ENCODE measurements at places on chromosomes 4 and X.
A peak's percentile ranks its signal among the peaks of the same experiment; 100 is the strongest.

GRCh38 chrX:37976153-37976552 lies 30.2 kb upstream of the SYTL5 start:
- DNase-seq = no peak

DNA sequence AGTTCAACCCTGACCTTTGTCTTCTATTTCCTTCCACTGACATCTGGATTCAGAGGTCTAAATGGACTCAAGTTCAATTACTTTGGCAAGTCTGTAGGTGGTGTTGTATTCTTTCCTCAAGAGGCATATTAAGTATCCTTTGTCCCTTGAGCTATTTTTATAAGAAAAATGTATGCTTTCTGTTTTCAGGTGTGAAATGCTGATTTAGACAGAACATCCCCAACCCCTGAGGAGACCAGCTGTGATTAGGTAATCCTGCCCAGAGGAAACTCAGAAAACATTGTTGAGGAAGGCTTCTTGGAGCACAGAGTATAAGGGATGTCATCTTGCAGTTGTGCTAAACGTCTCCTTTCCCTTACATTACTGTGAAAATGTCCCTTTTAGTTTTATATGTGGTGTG lies 46.6 kb upstream of the EGFL6 start:
- DNase-seq = no peak

GRCh38 chr4:8695237-8696219 lies 103.0 kb downstream of the CPZ start:
- DNase-seq = no peak

- no peak for DNase-seq
Measured at GRCh38 chr4:56863441-56864139, 42.1 kb upstream of the SPINK2 start.

DNA sequence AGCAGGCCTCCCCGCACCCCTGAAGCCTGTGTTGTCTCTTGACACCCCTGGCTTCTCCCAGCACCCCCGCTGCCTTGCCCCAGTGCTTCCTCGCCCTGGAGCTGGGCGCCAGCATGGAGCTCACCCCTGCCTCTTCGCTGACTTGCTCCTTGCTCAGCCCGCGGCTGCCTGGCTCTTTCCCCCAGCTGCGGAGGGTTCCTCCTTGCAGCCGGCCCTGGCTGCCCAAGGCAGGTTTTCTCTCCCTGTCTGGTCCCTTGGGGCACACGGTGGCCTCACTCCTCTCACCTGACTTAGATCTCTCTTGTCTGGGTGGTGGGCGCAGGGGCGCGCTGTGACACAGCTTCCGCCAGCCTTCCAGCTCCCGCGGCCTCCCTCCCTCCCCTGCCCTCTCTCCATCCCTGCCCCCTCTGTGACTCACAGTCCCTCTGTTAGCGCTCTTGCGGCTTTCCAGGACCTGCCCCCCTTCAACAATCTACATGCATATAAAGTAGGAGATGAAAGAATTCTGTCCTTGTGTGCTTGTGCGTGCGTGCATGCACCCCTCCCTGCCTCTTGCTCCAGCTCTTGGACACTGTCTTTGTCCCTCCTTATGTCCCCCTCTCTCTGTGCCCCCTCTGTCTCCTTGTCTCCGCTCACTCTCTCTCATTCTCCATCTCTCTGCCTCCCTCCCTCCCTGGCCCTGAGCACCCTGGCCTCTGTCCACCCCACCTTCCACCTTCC lies 2.2 kb downstream of the PLXNB3 start:
- DNase-seq = no peak

GRCh38 chr4:22093126-22093525 lies 144.6 kb upstream of the KCNIP4 start:
- DNase-seq = no peak

DNA sequence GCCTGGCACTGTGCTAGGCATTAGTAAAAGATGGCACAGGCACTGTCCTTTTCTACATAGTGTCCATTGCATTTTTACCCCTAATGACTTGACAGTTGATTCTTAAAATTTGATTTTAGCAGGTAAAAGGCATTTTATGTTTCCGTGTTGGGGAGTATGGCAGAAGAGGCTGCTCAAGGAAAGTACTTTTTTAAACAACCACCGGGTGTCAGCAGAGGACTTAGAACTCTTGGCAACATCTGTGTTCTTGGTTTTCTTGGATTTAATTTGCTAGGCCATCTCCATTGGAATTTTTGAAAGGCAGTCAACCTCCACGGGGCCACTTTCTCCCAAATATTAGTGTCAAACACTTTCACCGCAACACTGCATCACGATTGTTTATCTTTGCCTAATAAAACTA lies 102.9 kb downstream of the TSPAN7 start:
- DNase-seq = no peak

DNA sequence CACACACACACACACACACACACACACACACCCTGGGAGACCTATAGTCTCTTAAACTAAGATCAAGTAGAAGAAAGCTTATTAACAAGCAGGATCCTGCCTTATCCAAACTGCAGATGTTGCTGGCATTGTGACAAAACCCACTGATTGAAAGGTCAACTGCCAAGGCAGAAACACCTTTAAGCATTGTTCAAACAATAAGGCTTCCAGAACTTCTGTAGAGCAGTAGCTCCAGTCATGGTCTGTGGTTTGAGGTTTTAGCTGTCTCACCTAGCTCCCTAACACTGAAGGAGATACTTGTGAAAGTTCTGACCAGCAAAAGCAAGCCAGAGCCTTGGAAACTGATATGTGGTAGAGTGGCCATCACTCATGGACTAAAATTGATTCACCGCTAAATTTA lies 59.8 kb downstream of the PTCHD1 start:
- DNase-seq = no peak

GRCh38 chr4:145863191-145863590 lies 75.4 kb downstream of the ZNF827 start:
- DNase-seq = no peak

DNA sequence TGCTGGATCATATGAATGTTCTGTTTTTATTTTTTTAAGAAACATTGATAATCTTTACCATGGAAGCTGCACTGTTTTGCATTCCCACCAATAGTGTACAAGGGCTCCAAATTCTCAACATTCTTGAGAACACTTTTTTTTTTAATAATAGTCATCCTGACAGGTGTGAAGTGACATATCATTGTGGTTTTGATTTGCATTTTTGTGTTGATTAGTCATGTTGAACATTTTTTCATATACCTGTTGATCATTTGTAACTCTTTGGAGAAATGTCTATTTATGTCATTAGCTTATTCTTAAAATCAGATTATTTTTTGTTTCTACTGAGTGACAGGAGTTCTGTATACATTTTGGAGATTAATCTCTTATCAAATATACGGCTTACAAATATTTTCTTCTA lies 408.5 kb downstream of the GLUD2 start:
- no peak for DNase-seq

DNA sequence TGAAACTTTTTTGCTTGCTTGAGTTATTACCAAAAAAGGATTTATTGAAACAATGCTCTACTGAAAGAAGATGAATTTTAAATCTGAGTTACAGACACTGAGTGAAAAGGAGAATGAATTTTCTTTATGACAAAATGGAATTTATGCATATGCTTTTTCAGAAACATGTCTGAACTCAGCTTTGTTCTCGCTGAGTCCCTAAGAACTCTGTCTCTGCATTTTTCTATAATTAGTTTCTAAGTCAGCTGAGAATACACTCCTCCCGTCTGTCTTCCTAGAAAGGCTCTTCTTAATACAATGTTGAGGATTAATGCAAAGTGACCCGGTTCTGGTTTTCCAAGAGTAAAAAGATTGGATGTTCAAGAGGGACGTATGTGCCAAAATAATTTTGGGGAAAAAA lies 463.5 kb downstream of the NKX6-1 start:
- DNase-seq = no peak

DNA sequence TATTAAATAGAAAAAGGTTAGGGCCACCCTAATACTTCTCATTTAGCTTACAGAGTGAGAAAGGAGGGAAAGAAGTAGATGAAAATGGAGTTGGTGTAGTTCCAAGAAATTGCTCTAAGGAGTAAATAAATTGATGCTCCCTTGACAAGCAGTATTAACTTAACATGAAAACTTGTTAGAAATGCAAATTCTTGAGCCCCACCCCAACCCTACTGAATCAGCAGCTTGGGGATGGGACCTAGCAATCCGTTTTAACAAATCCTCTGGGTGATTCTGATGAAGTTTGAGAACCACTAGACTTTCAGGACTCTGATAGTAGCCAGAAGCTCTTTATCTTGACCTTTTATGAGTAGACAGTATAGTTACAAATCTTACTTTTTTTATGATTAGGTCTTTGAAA lies 74.8 kb downstream of the STIM2 start:
- DNase-seq = no peak

GRCh38 chr4:9384126-9384525 lies 21.2 kb downstream of the USP17L30 start:
- DNase-seq = no peak

DNA sequence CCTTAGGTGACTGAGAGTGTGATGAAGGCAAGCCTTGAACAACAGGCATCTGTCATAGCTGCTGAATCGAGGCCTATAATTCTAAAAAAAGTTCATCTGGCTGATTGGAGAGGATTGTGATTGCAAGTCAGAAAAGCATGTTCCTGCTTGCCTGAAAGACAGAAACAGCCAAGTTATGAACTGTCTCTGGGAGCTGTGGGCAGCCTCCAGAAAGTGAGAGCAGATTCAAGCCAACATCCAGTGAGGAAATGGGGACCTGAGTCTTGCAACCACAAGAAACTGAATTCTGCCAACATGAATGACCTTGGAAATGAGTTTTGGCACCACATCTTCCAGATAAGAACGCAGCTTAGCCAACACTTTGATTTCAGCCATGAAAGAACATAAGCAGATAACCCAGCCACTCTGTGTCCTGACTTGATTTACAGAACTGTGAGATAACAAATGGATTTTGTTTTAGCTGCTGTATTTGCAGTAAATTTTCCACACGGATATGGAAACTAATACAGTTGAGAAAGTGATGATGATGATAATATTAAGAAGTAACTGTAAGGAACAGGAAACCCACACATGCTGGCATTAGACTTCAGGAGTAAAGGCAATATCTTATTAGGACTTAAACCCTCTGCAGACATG lies 240.3 kb upstream of the NDST3 start:
- no peak for DNase-seq

DNA sequence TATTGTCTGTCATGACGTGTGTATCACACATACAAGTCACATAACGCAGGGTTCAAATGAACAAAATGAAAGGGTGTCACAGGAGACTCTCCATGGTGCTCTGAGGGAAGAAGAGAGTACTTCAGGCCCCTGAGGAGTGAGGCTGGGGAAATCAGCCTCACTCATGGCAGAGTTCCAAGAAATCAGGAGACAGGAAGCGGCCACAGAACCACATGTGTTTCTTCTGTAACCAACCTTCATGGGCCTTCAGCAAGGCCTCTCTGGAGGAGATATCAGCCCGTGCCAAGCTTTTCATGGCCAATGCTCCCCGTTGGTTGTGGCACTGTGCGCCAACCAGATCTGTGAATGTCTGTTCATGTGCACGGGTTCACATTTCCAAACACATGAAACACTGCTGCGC lies 76.0 kb downstream of the NAT8L start:
- no peak for DNase-seq

DNA sequence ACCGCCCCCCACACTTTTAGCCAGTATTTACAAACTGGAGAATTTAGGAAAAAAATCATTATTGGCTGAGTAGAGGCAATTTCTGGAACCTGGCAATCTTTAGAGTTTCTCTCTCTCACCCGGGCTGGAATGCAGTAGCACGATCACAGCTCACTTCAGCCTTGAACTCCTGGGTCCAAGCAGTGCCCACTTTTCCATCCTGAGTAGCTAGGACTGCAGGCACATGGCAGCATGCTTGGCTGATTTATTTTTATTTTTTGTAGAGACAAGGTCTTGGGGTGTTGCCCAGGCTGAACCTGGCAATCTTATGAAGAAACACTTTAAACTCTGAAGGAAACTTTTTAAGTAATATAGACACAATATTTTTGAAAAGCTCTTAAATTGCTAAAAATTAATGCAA lies 120.1 kb downstream of the AFF1 start:
- DNase-seq = no peak

- no peak for DNase-seq
Measured at GRCh38 chr4:26407476-26407875, 82.8 kb downstream of the CCKAR start.

- peak; percentile 11 for DNase-seq
Measured at GRCh38 chr4:184329659-184330400, 112.2 kb upstream of the ENPP6 start.

DNA sequence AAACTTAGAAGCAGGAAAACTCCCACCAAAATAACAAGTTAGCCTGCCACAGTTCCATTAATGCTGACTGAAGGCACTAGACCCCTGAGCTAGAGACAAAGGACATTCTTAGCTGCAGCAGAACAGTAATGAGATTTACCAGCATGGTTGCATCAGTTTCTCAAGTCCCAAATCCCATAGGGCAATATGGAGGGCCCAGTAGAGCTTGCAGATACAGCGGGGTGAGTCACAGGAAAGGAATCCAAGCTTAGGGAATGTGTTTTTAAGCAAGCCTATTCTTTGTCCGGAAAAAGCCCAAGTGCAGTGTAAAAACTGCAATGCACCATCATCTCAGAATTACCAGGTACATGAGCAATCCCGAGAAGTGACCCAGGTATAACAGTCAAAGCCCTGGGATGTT lies 51.3 kb upstream of the EXOC1L start:
- DNase-seq = no peak

DNA sequence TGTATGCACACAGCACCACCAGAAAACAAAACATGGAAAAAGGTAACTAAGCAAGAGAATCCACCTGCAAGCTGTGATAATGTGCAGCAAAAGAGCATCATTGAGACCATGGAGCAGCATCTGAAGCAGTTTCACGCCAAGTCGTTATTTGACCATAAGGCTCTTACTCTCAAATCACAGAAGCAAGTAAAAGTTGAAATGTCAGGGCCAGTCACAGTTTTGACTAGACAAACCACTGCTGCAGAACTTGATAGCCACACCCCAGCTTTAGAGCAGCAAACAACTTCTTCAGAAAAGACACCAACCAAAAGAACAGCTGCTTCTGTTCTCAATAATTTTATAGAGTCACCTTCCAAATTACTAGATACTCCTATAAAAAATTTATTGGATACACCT lies 90.2 kb downstream of the TET2 start:
- no peak for DNase-seq

DNA sequence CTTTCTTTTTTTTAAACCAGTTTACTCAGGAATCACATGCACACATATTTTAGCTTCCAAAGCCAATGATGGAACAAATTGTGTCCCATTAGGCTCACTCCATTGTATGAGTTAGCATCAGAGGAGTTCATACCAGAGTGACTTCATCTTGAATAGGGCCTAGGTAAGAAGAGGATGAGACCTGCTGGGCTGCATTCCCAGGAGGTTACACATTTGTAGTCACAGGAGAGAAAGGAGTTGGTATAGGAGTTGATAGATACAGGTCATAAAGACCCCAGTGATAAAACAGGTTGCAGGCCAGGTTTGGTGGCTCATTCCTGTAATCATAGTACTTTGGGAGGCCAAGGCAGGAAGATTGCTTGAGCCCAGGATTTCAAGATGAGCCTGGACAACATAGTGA lies 9.3 kb downstream of the PDGFRA start:
- no peak for DNase-seq

- DNase-seq = no peak
Measured at GRCh38 chrX:102580891-102581290, 18.4 kb upstream of the ARMCX5 start.

DNA sequence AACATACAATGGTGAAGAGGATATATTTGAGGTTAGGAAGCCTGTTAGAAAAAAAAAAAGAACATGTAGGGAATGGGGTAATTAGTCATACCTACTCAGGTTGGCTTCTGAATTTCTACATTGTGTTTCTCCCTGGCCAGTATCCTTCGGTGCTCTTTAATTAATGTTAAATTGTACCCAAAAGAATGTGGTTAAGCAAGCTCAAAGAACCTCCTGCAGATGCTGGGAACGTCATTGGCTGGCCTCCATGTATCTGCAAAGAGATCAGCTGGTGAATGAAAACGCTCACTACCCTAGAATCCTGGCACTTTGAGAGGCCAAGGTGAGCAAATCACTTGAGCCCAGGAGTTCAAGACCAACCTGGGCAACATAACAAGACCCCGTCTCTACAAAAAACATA lies 942.3 kb upstream of the PRKX start:
- DNase-seq = no peak

All from esophagus squamous epithelium (tissue), 5 donors.